HCEC 1CT (cell line): ENCODE measurements at places on chromosomes 11 and 22.
A peak's percentile ranks its signal among the peaks of the same experiment; 100 is the strongest.

DNA sequence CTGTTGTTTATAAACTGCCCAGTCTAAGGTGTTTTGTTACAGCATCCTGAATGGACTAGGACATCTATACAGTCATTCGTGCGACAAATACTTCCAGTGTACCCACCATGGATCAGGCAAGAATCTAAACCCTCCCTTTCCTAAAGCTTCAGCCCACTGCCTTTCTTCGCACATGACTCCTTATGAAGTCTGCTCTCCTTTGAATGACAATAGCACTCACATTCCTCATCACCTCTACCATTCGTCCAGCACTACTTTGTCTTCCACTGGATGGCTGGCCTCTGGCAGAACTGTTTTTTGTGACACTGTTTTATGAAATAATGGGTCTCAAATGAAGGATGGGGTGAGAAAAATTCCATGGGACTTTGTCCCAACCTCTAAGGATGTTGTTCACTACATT lies 89.8 kb upstream of the LIN7C start:
- DNase-seq, result no peak

GRCh38 chr11:111645657-111646316 lies 43.5 kb downstream of the SIK2 start:
- DNase-seq, result no peak

- DNase-seq, result no peak
These were observed 54.9 kb downstream of the PHF21A start for GRCh38 chr11:46066335-46066734.

GRCh38 chr11:132033051-132033450 lies 662.6 kb downstream of the NTM start:
- DNase-seq, result no peak

GRCh38 chr11:33866936-33867335 lies 24.9 kb downstream of the LMO2 start:
- DNase-seq, result no peak

DNA sequence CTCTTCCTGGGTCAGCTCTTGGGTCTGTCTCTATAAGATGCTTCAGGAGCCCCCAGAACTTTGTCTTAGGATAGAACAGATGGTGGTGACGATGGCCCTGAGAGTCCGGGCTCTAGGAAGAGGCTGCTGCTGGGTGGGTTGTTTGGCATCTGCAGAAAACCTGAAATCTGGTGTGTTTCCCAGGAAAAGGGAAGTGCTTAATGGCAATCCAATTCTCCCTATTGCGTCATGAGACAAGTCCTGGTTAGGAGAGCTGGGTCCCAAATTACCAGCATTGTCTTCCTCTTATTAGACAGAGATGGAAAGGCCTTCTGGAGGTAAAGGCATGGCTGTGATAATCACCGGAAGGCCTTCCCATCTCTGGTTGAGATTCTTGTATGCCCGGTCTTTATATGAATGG lies 48.9 kb upstream of the GRAMD1B start:
- DNase-seq, result no peak

GRCh38 chr22:23696326-23696851 lies 5.6 kb downstream of the RGL4 start:
- DNase-seq, result no peak

DNA sequence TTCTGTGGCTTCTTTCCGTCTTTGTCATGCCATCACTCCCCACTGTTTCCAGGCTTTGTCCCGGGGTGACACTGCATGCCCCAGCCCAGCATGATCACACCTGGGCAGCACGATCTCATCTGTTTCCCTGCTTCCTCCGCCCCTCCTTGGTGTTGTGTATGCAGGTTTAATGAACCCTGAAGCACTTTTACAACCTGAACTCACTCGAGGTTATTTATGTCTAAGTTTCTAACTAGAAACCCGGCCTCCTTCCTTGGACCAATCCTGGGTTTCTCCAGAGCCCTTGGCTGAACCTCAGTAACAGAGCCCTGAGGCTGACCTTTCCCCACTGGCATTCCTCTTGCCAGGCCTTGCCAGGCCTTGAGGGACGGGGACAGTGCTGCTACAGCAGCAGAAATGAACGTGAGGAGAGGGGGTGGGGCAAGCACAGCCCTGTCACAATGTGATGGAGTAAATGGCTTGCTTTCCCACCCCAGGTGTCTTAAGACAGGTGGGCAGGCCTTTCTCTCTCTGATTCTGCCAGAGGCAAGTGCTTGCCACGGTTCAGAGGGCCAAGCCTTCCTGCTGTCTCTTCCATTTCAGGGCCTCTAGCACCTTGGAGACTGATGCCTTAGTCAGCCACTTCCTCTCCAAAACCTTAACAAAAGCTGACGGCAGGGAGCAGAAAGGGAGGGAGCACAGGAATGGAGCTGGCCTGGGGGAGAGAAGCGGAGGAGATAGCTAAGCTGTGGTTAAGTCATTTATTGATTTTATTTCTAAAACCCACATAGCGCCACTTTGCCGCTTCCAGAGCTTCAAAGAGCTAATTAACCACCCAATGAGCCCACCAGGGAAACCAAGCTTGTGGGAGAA lies 3.1 kb upstream of the PYGM start:
- DNase-seq, result peak; percentile 19

DNA sequence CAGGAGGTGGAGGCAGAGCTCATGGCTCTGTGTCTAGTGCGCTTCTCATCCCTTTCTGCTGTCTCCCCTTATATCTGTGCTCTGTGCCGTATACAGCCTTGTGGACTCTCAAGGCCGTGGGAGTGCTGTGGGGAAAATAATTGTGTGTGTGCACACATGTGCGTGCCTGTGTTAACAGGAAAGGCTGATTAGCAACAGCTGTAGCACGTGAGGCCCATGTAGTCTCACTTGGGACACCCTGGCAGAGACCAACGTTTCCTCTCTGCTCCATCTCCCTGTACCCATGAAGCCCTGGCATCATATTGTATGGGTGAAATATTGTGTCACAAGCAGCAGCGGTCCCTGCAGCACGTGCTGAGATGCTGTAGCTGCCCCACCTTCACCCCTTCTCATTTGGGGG lies 109.3 kb downstream of the LRRC32 start:
- DNase-seq, result no peak
